ENCODE measurements at places on chromosomes 3 and 15. TPM values are rescaled to one million over a fixed set of nuclear protein-coding genes. Genes with fewer than 3 reads are reported as not detected.

GRCh38 chr15:78076231-78077052 is 1.1 kb downstream of the TBC1D2B start:
- no peak for DNase-seq

GRCh38 chr3:140863580-140864009 is 78.0 kb upstream of the SLC25A36 start:
- DNase-seq, result peak; percentile 62

DNA sequence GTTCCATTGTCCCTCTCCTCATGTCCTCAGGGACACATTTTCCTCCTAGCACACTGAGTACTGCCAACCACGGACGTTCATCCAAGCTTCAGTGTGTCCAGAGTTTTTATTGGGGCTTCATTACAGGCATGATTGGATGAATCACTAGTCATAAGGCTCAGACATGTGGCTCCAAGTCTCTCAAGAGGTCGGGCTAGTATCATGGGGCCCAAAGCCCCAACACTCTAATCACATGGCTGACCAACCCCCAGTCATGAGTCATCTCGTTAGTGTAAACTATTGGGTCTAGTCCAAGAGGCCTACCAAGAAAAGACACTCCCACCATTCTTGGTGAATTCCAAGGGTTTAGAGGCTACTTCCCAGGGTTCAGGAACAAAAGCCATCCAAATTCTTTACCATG is 4.4 kb downstream of the TERC start:
- no peak for DNase-seq

DNA sequence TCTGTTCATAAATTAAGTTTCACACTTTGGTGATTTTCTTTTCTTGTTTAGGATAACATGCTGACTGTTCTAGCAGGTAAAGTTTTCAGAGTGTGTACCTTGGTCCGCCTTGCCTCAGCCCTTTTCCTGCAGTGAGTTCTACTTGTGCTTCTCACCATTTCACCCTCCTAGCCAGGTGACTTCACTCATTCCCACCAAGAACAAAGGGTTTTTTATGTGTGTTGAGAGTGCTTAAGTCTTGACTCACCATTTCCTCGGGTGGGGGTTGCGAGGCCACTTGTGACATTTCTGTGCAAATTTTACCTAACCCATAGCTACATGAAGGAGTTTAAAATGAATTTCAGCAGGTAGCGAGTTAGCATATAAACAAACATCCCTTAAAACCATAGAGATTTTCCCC is 81.4 kb downstream of the C3orf38 start:
- DNase-seq, result no peak

GRCh38 chr3:3127432-3128010 is 781 bp downstream of the TRNT1 start:
- no peak for DNase-seq

DNA sequence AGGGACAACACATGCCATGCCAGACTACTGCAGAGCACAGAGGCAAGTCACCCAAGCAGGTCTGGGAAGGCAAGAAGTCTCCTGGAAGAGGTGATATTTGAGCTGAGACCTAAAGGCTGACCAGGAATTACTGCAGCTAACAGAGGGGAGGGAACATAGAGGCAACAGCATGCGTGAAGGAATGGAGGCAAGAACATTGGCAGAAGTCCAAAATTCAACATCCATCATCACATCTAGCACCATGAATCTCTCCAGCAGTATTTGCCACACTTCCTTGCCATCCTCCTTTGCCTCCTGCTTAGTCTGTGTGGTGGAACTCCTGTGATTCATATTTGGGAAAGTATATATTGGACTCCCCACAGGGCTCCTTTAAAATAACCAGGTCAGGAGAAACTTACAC is 870 bp upstream of the TSEN2 start:
- DNase-seq, result no peak

DNA sequence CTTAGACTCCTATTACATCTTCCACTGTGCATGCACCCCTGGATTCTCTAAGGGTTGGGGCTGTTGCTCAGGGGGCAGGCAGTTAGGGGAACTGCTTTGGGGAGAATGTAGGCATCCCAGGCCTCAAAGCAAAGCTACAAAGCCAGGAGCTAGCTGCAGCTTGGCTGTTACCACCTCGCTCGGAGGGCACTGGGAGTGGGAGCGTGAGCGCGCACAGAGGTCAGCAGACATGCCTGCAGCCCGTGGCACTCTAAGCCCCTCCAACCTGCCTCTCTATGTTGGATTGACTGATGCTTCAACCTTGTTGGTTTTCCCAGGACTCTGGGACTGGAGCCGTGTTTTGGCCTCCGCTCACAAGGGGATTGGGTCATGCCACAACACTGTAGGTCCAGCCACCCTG is 69.8 kb downstream of the CPN2 start:
- no peak for DNase-seq

DNA sequence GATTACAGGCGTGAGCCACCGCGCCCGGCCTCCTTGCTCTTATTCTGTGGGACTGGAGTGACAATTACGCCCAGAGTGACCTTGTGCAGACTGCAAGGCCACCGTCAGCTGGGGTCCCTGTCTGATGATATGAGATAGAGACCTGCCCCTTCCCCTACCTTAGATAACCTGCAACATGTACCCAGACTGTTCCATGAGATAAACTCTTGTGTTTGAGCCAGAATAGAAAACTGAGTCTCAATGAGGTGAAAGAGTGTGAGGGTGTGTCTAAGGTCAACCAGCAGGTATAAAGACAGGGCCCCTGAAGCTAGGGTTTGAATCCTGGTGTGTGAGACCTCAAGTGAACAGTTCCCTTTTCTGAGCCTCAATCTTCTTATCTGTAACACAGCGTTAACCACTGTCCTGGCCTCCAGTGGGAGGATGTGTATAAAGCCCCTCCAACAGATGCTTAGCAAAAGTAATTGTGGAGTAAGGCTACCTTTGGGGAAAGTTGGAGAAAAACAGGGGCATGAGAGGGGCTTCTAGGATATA is 6.0 kb downstream of the TADA3 start:
- DNase-seq, result no peak

- DNase-seq, result no peak
Measured at GRCh38 chr15:95563634-95564033, 766.9 kb upstream of the NR2F2 start.

- DNase-seq, result no peak
Measured at GRCh38 chr3:35524856-35525255, 114.5 kb upstream of the ARPP21 start.

GRCh38 chr15:51833772-51834171 is 4.3 kb downstream of the TMOD3 start:
- no peak for DNase-seq

Gene MAPKAPK3
- 54.5 TPM for polyA plus RNA-seq

Gene PDZRN3
- 38.0 TPM for polyA plus RNA-seq

Gene SOX14
- polyA plus RNA-seq, result not detected

All from renal cortex interstitium (tissue), 15 donors.